Lower lobe of right lung (tissue), 2 donors: ENCODE measurements at places on chromosomes 3 and 15. TPM values are rescaled to one million over a fixed set of nuclear protein-coding genes. Genes with fewer than 3 reads are reported as not detected.

GRCh38 chr3:19165654-19166053 is 17.3 kb downstream of the KCNH8 start:
- H3K36me3 ChIP-seq: no peaks in the 10 kb centered on the region
- no peaks in the 10 kb centered on the region for H3K27me3 ChIP-seq
- H3K4me1 ChIP-seq: no peaks in the 10 kb centered on the region
- H3K27ac ChIP-seq: no peak overlapping the region

DNA sequence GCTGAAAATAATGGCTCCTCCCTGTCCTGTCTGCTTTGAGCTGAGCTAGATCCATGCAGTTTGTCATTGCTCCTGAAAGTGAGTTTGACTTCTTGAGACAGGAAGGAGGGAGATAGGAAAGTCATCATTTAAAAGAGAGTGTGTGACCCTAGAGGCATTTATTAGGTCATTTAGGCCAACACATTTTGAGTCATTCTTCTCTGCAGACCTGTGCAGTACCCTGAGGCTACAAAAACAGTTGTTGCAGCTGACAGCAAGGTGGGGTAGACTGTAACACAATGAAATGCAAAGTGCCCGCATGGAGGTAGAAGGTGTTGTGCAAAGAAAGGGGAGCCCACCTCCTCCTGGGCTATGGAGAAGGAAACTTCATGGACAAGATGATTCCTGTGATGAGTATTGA is 102.8 kb upstream of the PFN2 start:
- no peaks in the 10 kb centered on the region for H3K36me3 ChIP-seq
- no peak for DNase-seq
- H3K27ac ChIP-seq: no peak overlapping the region
- H3K27me3 ChIP-seq: peaks cover 6% of the 10 kb centered on the region
- H3K4me1 ChIP-seq: no peaks in the 10 kb centered on the region
- H3K4me3 ChIP-seq: no peak overlapping the region

DNA sequence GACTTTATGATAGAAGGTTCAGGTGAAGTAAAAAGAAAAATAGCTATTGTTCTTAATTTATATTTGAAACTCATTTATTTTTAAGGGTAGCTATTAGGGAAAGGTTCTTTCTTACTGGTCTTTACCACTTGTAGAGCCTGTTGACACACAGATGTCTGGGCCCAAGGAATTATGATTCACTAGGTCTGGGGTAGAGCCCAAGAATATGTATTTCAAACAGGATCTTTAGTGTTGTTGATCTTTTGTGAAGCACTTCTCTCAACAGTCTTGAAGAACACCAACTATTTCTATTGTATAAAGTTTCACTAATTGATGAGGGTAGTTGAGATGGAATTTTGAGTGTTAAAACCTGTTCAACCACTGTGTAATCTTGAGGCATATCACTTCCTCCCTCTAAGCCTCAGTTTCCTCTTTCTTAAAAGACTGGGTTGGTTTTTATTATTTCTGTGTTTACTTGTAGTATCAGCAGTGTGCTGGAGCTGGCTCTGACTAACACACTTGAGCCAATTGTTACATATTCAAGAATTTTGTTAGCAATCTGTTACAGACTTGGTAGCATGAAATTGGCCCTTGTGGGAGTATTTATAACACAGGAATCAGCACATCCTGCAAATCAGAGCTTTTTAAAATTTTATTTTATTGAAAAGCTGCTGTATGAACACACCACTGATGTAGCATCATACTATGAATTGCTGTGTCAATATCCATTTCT is 155.9 kb downstream of the RBMS3 start:
- H3K4me3 ChIP-seq: no peak overlapping the region
- H3K27ac ChIP-seq: no peak overlapping the region
- H3K4me1 ChIP-seq: peaks cover 17% of the 10 kb centered on the region
- peaks cover 3% of the 10 kb centered on the region for H3K36me3 ChIP-seq

GRCh38 chr15:27796405-27797320 is 302.5 kb downstream of the OCA2 start:
- no peak overlapping the region for H3K4me3 ChIP-seq
- H3K4me1 ChIP-seq: no peaks in the 10 kb centered on the region
- no peaks in the 10 kb centered on the region for H3K36me3 ChIP-seq
- DNase-seq: no peak

- H3K4me3 ChIP-seq: no peak overlapping the region
- H3K4me1 ChIP-seq: no peaks in the 10 kb centered on the region
- H3K36me3 ChIP-seq: no peaks in the 10 kb centered on the region
- H3K27ac ChIP-seq: no peak overlapping the region
- H3K27me3 ChIP-seq: no peaks in the 10 kb centered on the region
Observed at GRCh38 chr3:38608086-38608775, 41.3 kb downstream of the SCN5A start.

- H3K27me3 ChIP-seq: no peaks in the 10 kb centered on the region
- no peaks in the 10 kb centered on the region for H3K4me1 ChIP-seq
- H3K27ac ChIP-seq: no peak overlapping the region
- H3K4me3 ChIP-seq: no peak overlapping the region
- no peak for DNase-seq
Observed at GRCh38 chr15:94760348-94760747, 529.0 kb downstream of the MCTP2 start.

Gene CRABP1
- not detected for total RNA-seq

Gene SCN5A
- 0.24 TPM for total RNA-seq

Gene SHISA5
- 187 TPM for total RNA-seq
